NCI-H1105 (cell line): ENCODE measurements at places on chromosomes 6 and 20.

DNA sequence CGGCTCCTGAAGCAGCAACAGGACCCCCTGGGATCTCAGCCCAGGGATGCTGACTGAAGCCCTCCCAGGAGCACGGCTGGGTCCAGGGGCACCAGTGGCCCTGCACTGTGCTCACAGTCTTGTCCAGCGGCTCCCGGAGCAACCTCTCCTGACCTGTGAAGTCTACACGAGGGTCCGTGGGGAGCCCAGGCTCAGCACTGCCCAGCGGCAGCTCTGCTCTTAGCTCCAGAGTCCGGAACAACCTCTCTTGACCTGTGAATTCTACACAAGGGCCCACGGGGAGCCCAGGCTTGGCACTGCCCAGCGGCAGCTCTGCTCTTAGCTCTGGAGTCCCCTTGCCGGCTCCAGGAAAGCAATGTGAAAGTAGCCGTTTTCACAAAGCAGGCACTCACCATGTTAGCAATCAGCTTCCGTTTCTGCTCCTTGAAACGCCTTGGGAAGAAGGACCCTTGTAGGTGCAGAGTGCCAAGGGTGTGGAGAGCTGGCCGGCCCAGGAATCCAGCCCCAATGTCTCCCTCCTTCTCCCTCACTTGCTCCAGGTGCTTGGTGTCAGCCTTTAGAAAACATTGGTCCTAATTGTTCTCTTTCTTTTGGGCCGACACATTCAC, 310.9 kb downstream of the CDH4 start:
- DNase-seq: no peak

DNA sequence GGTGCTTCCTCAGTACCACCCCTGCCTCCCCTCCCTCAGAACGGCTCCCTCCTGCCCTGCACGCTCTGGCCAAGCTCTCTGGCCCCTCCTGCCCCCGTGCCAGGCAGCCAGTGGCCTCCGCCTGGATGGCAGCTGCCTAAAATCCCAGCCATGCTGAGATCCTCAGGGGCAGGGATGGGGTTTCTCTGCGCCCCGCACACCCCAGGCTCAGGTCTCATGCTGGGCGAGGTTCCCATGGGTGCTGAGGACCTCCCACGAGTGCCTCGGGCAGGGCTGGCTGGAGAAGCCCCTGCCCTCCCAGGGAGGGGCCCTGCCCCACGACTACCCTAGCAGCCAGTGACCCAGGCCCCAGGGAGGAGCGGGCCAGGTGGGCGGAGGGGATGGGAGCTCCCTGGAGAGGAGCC, 2.7 kb downstream of the PTK6 start:
- no peak for DNase-seq

GRCh38 chr6:127932708-127933107, 31.9 kb upstream of the THEMIS start:
- no peak for DNase-seq

- no peak for DNase-seq
These were observed 47.9 kb upstream of the RNF8 start for GRCh38 chr6:37305841-37306425.

DNA sequence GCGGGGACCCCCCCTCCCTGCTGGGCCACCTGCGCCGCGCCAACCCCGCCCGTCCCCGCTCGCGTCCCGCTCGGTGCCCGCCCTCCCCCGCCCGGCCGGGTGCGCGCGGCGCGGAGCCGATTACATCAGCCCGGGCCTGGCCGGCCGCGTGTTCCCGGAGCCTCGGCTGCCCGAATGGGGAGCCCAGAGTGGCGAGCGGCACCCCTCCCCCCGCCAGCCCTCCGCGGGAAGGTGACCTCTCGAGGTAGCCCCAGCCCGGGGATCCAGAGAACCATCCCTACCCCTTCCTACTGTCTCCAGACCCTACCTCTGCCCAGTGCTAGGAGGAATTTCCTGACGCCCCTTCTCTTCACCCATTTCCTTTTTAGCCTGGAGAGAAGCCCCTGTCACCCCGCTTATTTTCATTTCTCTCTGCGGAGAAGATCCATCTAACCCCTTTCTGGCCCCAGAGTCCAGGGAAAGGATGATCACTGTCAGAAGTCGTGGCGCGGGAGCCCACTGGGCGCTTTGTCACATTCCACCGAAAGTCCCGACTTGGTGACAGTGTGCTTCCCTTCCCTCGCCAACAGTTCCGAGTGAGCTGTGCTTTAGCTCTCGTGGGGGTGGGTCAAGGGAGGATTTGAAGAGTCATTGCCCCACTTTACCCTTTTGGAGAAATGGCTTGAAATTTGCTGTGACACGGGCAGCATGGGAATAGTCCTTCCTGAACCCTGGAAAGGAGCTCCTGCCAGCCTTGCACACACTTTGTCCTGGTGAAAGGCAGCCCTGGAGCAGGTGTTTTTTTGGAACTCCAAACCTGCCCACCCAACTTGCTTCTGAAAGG, 2.1 kb downstream of the VEGFA start:
- DNase-seq: no peak

GRCh38 chr6:18533793-18534192, 146.6 kb downstream of the RNF144B start:
- no peak for DNase-seq

GRCh38 chr6:140830666-140831065, 1302.1 kb upstream of the GJE1 start:
- no peak for DNase-seq

DNA sequence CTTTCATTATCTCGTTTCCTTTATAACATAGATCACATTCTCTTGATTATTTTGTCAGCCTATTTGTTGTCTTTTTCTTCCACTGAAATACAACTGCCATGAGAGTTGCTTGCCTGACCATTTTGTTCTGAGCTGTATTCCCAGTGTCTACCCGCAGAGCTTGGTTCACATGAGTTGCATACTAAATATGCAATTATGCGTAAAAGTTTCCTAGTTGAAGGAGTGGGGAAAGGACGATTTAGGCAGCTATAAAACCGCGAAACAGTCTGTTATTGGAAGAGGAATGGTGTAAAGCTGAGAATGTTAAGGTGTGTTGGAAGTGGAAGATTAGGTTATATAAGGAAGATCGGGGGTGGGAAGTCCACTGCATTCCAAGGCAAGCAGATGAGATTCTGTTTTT, 8.8 kb downstream of the TBPL1 start:
- no peak for DNase-seq

GRCh38 chr6:56046576-56046975, 171.2 kb upstream of the BMP5 start:
- no peak for DNase-seq

DNA sequence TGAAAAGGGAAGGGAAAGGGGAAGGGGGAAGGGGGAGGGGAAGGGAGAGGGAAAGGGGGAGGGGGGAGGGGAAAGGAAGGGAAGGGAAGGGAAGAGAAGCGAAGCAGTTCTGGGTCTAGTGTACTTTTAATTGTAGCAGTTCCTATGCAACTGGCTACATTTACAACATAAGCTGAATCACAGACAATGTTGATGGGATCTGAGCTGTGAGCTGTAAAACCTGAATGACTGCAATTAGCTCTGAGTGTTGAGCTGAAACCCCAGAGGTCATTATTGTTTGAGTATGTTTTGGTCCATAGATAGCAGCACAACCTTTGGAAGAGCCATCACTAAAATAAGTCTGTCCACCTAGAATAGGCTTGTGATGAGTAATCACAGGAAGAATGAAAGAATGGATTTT, 7.2 kb upstream of the ABHD12 start:
- DNase-seq: no peak

- peak; percentile 25 for DNase-seq
These were observed 235.2 kb downstream of the ALDH8A1 start for GRCh38 chr6:134714679-134715078.

DNA sequence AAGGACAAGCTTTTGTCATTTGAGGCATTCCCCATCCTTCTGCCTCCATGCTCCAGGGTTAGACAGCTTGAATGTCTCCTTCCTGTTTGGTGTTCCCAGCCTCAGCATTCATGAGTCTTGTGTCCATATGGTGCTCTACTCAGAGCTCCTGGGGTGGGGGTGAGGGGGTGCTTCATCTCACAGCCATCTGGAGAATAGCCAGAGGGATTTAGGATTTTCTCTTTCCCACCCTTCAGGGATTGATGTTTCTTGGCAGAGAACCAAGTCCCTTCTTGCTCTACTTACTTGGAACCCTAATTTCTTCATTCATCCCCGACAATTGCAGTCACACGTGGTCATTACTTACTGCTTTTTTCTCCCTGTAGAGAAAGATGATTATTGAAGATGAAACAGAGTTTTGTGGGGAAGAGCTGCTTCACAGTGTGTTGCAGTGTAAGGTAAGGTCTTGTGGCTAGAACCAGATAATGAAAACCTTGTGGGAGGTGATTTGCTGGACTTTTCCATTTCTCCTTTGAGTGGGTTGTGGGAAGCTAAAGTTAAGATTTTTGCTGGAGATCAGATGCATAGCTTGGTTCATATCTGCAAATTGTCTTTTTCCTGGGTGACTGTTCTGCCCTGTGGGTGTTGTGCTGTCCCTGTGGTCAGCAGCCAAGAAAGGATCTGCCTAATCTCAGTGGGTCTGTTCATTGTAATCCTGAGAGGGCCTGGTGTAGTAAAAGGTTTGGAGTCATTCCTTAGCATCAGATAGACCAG, 18.6 kb downstream of the CMTR1 start:
- DNase-seq: no peak

DNA sequence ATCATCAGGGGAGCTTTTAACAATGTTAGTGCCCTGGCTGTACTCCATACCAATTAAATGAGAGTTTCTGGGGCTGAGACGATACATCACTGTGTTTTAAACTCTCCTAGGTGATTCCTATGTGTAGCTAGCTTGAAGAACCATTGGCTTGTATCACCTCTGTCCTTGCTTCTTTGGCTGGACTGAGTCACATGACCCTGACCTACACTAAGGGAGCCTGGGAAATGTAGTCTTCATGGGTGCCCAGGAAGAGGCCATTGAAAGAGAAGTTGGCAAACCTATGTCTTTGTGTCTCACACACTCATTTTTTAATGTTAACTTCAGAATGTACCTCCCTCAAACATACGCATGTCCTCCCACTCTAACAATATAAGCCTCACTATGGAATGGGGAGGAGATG, 506.6 kb downstream of the DHX35 start:
- DNase-seq: no peak

- DNase-seq: no peak
These were observed 74.4 kb downstream of the BCAS1 start for GRCh38 chr20:53995949-53996348.

DNA sequence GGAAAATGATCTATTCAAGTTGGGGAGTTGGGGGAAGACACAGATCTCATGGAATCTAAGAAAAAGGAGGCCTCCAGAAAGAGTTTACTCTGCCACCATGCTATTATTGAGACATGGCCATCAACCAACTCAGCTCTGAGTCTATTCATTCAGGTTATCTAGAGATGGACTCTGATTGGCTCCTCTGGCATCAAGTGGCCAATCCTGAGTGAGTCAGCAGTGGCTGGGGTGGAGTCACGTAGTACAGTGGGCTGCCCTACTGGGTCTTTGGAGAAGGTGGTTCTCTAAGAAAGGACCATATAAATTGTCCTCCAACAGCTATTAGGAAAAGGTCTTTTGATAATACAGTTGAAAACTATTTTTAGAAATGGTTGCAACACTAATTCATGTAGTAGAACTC, 42.1 kb downstream of the LYRM2 start:
- DNase-seq: no peak

- DNase-seq: no peak
These were observed 915 bp downstream of the PRRC2A start for GRCh38 chr6:31621320-31621939.

DNA sequence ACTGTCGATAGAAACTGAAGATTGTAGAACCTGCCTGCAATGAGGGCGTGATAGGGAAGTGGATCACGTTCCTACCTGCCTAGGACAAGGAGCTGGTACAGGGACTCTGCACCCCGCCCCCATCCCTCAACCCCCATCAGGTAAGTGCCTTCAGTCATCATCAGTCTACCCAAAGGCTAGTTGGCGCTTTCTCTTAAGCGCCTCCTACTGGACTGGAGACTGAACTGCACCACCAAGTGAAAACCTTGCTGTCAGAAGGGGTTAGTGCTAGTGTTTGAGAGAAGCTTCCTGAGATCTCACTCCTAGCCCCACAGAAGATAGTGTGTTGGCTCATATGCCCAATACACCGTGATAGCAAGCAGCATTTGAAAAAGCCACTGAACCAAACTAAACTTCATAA, 706.5 kb upstream of the MAN1A1 start:
- no peak for DNase-seq

- peak; percentile 25 for DNase-seq
These were observed 997 bp upstream of the FBXO30 start for GRCh38 chr6:145815309-145816274.

- no peak for DNase-seq
These were observed 666.4 kb upstream of the PTCHD4 start for GRCh38 chr6:48777411-48777810.

GRCh38 chr6:82766476-82766875, 299.2 kb downstream of the UBE3D start:
- no peak for DNase-seq

GRCh38 chr20:61325718-61326117, 73.7 kb downstream of the CDH4 start:
- no peak for DNase-seq

- DNase-seq: peak; percentile 12
These were observed 137.4 kb upstream of the HDAC2 start for GRCh38 chr6:114108119-114109002.

- DNase-seq: peak; percentile 65
These were observed 126.3 kb downstream of the CDKAL1 start for GRCh38 chr6:20660534-20660933.

DNA sequence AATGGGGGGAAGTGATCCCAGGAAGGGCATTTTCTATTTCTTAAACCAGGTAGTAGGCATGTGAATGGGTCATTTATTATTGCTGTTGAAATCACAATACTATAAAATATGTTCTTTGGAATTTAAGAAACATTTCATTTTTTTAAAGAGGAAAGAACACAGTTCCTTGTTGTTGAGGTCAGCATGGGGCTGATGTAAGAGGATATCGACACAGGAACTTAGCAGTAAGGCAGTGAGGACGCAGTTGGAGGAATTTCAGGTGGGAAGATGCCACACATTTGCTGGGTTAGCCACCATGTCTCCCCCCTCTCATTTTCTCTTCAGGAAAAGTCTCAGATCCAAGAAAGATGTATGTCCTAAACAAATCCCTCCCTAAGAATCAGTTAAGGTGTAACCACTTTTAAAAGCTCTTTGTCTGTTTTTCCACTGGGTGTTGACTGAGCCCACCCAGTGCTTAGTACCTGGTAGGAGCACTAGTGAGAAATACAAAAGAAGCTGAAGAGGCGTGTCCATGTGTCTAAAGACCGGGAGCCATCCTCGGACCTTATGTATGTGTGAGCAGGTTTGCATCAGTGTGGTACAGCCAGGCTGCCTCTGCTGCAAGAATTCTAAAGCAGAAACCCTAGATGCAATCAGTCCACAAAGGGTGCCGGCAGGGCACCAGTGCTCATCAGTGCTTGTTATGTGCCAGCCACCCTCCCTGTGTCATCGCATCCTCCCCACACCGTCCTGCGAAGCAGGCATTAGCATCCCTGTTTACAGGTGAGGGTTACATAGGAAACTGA, 98.9 kb downstream of the TCP11 start:
- DNase-seq: no peak

GRCh38 chr6:27772261-27773001, 139.8 kb downstream of the OR2B2 start:
- DNase-seq: peak; percentile 86

DNA sequence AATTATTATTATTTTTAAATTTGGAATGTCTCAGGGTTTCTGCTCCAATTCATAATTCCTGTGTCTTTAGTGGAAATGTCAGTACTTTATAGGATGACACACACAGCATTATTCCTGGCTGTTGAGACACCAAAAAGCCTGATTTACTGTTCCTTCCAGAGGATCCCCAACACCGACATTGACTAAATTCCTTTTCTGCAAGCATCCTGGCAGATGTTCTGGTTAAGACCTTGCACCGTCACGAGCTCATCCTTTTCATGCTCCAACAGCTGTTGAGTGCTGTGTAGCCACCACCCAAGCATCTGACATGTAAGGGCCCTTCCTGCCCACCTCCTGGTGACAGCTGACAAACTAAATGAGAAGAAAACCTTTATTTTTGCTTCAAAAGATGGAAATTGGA, 284.3 kb upstream of the SULF2 start:
- DNase-seq: no peak
